ENCODE measurements at places on chromosomes 5 and 9. TPM values are rescaled to one million over a fixed set of nuclear protein-coding genes. Genes with fewer than 3 reads are reported as not detected.
A peak's percentile ranks its signal among the peaks of the same experiment; 100 is the strongest.

- no peaks in the 10 kb centered on the region for H3K4me1 ChIP-seq
- DNase-seq: no peak
- no peak overlapping the region for H3K4me3 ChIP-seq
- no peaks in the 10 kb centered on the region for H3K27me3 ChIP-seq
Observed at GRCh38 chr9:10331157-10331556, 281.6 kb downstream of the PTPRD start.

DNA sequence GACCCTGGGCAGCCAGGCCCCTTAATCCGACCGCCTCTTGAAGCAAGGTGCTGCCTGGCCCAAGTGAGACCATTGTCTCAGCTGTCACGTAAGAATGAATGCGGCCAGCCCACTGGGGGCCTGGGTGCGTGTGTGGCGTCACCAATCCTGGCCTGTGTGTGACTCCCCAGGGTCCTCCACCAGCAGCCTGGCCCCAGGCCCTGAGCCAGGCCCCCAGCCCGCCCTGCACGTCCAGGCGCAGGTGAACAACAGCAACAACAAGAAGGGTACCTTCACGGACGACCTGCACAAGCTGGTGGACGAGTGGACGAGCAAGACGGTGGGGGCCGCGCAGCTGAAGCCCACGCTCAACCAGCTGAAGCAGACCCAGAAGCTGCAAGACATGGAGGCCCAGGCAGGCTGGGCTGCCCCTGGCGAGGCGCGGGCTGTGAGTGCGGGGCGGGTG, 124.2 kb downstream of the WNK2 start:
- H3K4me3 ChIP-seq: no peak overlapping the region
- no peak for DNase-seq

DNA sequence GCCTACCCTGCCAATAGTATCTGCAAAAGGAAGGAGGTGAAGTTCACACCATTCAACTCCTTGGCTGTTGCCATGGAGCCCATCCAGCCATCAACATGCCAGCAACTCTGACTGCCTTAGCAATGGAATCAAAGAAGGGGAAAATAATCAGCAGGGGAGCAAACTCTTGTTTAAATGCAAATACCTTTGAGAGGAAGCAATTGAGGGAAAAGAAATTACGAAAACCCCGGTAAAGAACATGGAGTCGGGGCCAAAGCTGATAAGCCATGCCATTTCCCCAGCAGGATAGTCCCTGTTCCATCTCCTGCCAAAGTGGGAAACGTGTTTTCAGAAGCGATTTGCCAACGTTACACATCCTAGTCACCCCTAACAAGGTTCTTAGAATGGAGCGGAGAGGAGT, 69.0 kb downstream of the MFAP3 start:
- no peak overlapping the region for H3K27ac ChIP-seq
- peaks cover 12% of the 10 kb centered on the region for H3K4me1 ChIP-seq
- H3K4me3 ChIP-seq: no peak overlapping the region
- DNase-seq: no peak

GRCh38 chr5:5327126-5327525, 95.4 kb upstream of the ICE1 start:
- H3K4me1 ChIP-seq: peaks cover 20% of the 10 kb centered on the region
- no peak overlapping the region for H3K4me3 ChIP-seq
- no peaks in the 10 kb centered on the region for H3K27me3 ChIP-seq
- H3K36me3 ChIP-seq: no peaks in the 10 kb centered on the region

The KDM4C gene
- total RNA-seq: 37.5 TPM

- DNase-seq: no peak
- no peak overlapping the region for H3K27ac ChIP-seq
- no peak overlapping the region for H3K4me3 ChIP-seq
- peaks cover 69% of the 10 kb centered on the region for H3K36me3 ChIP-seq
Observed at GRCh38 chr9:106929471-106930177, 66.7 kb downstream of the ZNF462 start.

- no peak overlapping the region for H3K4me3 ChIP-seq
- H3K36me3 ChIP-seq: no peaks in the 10 kb centered on the region
- no peak for DNase-seq
- H3K27me3 ChIP-seq: no peaks in the 10 kb centered on the region
- no peak overlapping the region for H3K27ac ChIP-seq
Observed at GRCh38 chr5:88130211-88130815, 138.3 kb downstream of the TMEM161B start.

The IGFBPL1 gene
- 6.7 TPM for total RNA-seq

DNA sequence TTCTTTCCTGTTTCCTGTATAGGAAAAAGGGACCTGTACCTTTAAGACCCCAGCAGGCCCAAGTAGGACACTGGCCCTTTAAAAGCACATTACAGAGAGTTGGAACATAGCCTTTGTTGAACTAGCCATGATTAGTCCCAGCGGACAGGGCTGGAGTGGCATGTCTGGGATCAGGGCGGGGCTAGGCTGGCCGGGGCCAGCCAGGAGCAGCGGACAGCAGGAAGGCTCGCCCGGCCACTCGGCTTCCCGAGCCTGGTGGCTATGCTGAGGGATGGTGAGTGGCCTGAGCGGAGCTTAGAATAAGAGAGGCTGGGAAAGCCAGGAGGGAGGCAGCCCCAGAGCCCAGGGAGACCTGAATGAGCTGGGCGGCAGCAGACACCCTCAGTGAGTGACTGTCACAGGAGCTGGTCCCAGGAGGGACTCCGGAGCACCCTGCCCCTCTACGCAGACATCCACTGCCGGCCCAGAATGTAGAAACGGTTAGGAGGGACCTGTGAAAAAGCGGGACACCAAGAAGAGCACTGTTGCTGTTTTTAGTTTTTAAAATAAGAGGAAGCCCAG, 92.1 kb downstream of the DAB2IP start:
- H3K36me3 ChIP-seq: peaks cover 8% of the 10 kb centered on the region
- peak overlapping the region; percentile 92 for H3K27ac ChIP-seq
- no peak for DNase-seq

DNA sequence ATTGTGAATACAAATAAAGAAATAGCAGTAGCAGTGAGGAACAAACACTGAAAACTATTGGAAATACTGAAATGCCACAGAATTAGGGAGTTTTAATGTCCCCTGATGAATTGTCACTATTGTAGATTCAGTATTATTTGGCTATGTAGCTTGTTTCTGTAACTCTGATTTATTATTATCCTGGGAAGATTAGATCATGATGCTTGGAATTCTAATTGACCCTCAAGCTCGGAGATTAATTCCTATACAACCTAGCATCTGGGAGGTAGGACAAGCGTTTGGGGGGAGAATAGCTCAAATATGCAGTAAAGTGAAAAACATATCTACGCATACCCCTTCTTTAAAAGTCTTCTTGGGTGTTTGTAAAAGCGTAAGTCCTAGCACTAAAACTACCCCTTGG, 15.1 kb upstream of the MAN2A1 start:
- no peaks in the 10 kb centered on the region for H3K27me3 ChIP-seq
- no peak overlapping the region for H3K27ac ChIP-seq
- no peaks in the 10 kb centered on the region for H3K4me1 ChIP-seq

DNA sequence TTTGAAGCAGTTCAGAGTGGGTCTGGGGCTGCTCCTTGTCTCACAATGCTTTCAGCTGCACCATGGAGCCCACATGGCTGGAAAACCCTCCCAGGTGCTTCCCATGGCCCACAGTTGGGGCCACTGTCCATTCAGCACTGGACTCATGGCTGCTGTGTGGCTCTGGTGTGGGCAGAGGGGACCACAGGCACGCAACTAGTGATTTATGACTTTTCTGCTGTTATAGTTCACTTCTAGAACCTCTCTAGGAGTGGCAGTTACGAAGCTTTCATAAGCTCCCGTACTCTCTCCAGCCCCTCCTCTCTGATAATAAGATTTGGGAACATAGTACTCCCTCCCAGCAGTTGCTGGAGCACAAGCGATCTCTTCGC, 29.0 kb downstream of the GLRA1 start:
- no peaks in the 10 kb centered on the region for H3K27me3 ChIP-seq
- H3K4me3 ChIP-seq: no peak overlapping the region
- H3K4me1 ChIP-seq: peaks cover 12% of the 10 kb centered on the region
- no peak for DNase-seq

The TMEM161B gene
- 38.4 TPM for total RNA-seq

The CCL27 gene
- not detected for total RNA-seq

- no peak for DNase-seq
- no peak overlapping the region for H3K27ac ChIP-seq
- peaks cover 29% of the 10 kb centered on the region for H3K36me3 ChIP-seq
- H3K4me3 ChIP-seq: no peak overlapping the region
- H3K27me3 ChIP-seq: no peaks in the 10 kb centered on the region
Observed at GRCh38 chr9:109254317-109254716, 66.5 kb downstream of the EPB41L4B start.

The ZFP2 gene
- 6.6 TPM for total RNA-seq

- H3K36me3 ChIP-seq: no peaks in the 10 kb centered on the region
- H3K27ac ChIP-seq: no peak overlapping the region
- H3K4me3 ChIP-seq: no peak overlapping the region
Observed at GRCh38 chr9:132367613-132368313, 13.0 kb upstream of the SETX start.

GRCh38 chr5:138721979-138722378, 31.2 kb upstream of the CTNNA1 start:
- H3K4me1 ChIP-seq: peaks cover 29% of the 10 kb centered on the region
- H3K27ac ChIP-seq: no peak overlapping the region
- H3K27me3 ChIP-seq: no peaks in the 10 kb centered on the region

DNA sequence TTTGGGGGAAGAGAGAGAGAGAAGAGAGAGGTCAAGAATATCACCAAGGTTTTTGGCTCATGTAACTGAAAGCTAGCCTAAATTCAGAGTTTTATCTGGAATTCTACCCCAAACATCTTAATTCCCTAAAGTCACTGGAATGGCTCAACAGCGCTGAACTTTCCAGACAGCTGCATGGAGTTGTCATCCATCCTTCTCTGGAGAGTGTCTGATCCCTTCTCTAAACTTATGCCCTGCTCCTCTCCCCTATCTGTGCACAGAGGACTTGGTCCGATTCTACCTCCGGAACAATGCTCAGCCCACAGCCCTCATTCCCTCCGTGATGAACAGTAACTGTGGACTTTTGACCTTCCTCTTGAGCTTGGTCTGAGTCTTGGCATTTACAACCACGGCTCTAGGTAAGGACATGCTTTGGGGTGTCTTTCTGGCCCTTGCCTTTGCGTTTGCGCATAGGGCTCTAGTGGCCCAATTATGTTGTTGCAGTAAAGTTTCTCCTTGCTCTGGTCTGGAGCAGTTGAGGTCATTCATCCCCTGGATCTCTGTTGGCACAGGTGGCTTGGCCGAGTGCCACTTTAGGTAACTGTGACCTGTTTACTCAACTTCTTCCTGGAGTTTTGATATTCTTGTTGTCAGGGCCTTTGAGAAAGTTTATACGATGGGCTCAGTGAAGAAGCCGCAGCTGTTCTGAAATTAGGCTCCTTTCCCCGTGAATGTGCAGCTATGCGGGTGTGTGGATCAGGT, 18.3 kb upstream of the CD180 start:
- no peak overlapping the region for H3K27ac ChIP-seq
- no peak overlapping the region for H3K4me3 ChIP-seq
- no peak for DNase-seq
- H3K36me3 ChIP-seq: no peaks in the 10 kb centered on the region
- peaks cover 5% of the 10 kb centered on the region for H3K4me1 ChIP-seq

The FAM81B gene
- 26.9 TPM for total RNA-seq

DNA sequence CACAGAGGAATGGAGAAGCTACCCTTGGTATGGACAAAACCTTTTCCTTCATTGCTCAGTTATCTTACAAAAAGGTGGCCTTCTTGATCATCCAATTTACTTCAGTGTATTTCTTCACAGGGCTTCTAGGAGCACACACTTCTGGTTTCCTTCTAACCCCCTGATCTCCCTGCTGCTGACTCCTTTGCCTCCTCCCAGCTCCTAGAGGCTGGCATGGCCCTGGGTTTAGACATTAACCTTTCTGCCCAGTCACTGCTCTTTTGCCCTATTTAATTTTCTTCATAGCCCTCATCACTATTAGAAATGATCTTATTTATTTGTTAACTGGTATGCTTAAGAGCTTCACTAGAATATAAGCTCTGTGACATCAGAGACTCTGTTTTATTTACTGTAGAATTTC, 63.2 kb downstream of the ANKRD55 start:
- no peak for DNase-seq
- H3K4me3 ChIP-seq: no peak overlapping the region
- H3K4me1 ChIP-seq: peaks cover 9% of the 10 kb centered on the region
- H3K27me3 ChIP-seq: peaks cover 3% of the 10 kb centered on the region
- H3K36me3 ChIP-seq: no peaks in the 10 kb centered on the region
- H3K27ac ChIP-seq: peak overlapping the region; percentile 37

GRCh38 chr9:121576281-121577075, 75.0 kb upstream of the DAB2IP start:
- H3K27ac ChIP-seq: no peak overlapping the region
- H3K36me3 ChIP-seq: no peaks in the 10 kb centered on the region
- H3K4me3 ChIP-seq: no peak overlapping the region
- DNase-seq: no peak
- no peaks in the 10 kb centered on the region for H3K27me3 ChIP-seq

The PDE6A gene
- total RNA-seq: 0.44 TPM

- no peak for DNase-seq
- H3K4me1 ChIP-seq: no peaks in the 10 kb centered on the region
- no peaks in the 10 kb centered on the region for H3K27me3 ChIP-seq
Observed at GRCh38 chr5:149616727-149617285, 35.5 kb downstream of the ARHGEF37 start.

GRCh38 chr5:138702166-138703077, 50.8 kb upstream of the CTNNA1 start:
- H3K27me3 ChIP-seq: no peaks in the 10 kb centered on the region
- no peak overlapping the region for H3K4me3 ChIP-seq
- no peaks in the 10 kb centered on the region for H3K36me3 ChIP-seq
- H3K4me1 ChIP-seq: peaks cover 19% of the 10 kb centered on the region

GRCh38 chr5:110366716-110367115, 359.8 kb downstream of the TMEM232 start:
- no peaks in the 10 kb centered on the region for H3K27me3 ChIP-seq

GRCh38 chr5:55021821-55022220, 2.2 kb upstream of the GZMK start:
- no peaks in the 10 kb centered on the region for H3K4me1 ChIP-seq
- no peaks in the 10 kb centered on the region for H3K27me3 ChIP-seq
- H3K36me3 ChIP-seq: no peaks in the 10 kb centered on the region
- peak overlapping the region; percentile 0 for H3K27ac ChIP-seq

DNA sequence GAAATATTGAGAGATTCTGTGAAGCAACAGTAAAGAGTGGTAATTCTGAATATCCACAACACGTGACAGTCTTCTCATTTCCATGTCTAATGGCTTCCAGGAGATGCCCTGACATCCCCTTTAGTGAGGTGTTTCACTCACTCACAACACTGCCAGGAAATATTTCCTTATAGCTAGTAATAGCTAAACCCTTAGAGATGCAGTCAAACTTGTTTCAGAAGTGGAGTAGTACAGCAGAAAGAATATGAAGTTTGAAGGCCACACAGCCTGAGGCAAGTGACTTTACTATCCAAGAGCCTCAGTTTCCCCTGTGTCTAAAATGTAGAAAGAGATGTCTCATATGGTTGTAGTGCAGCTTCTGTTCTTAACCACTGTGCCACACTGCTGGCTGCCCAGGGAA, 139.2 kb downstream of the CDK5RAP2 start:
- H3K4me3 ChIP-seq: no peak overlapping the region
- peaks cover 12% of the 10 kb centered on the region for H3K36me3 ChIP-seq
- DNase-seq: no peak
- H3K27ac ChIP-seq: no peak overlapping the region

The SLU7 gene
- 37.0 TPM for total RNA-seq

The IL17B gene
- 4.0 TPM for total RNA-seq

GRCh38 chr5:146967646-146968045, 89.1 kb upstream of the PPP2R2B start:
- DNase-seq: peak; percentile 13
- no peak overlapping the region for H3K4me3 ChIP-seq
- H3K4me1 ChIP-seq: peaks cover 4% of the 10 kb centered on the region
- no peaks in the 10 kb centered on the region for H3K27me3 ChIP-seq
- H3K27ac ChIP-seq: no peak overlapping the region

GRCh38 chr9:80086386-80086785, 514.6 kb downstream of the TLE4 start:
- H3K4me3 ChIP-seq: no peak overlapping the region
- no peak overlapping the region for H3K27ac ChIP-seq
- H3K27me3 ChIP-seq: no peaks in the 10 kb centered on the region
- no peak for DNase-seq
- no peaks in the 10 kb centered on the region for H3K36me3 ChIP-seq

Data from spinal cord (tissue), 10 donors.